ENCODE measurements at places on chromosomes 4 and X.
A peak's percentile ranks its signal among the peaks of the same experiment; 100 is the strongest.

DNA sequence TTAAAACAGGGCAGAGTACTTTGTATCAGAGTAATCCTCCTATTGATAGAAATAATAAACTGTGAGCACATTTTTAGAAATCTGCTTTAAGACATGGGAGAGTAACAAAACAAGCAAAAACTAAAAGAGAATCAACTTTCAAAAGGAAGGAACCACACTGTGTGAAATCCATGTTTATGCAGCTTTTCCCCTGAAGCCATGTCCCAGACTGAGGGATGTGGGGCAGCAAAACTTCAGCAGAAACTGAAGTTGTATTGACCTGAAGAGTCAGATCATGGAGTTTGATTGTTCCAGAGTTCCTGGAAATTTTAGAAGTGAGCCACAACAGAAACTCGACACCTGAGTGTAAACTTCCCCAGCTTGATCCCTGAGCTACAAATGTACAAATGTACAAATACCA is 53.2 kb downstream of the COMMD8 start:
- no peak for DNase-seq

DNA sequence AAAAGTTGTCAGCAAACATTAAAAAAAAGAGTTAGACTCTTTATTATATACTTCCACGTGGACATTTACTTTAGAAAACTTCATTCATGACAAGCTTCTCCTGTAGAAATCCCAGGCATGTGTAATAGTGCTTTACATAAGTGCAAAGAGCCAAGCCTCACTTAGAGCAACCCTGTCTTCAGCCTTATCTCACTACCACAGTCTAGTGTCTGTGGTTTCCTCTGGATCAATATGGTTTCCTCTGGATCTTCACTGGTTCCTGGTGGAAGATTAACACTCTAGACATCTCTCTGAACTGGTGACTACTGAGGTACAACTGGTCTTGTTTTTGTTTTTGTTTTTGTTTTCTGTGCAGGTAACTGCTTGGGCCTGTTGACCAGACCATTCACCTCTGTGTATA is 18.4 kb upstream of the ARMCX5 start:
- no peak for DNase-seq

DNA sequence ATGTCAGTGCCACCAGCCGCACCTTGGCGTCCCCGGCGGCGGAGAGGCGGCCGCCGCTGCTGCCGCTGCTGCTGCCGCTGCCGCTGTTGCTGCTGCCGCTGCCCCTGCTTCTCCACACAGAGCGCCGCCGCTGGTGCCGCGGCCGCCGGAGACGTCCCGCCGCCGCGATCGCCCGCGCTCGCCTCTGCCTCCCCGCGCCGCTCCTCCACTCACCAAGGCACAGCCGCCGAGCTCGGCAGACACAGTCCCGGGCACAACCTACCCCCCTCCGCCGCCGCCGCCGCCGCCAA is at the start of gene PPP3CA:
PPP3CA (minus strand) TSS at position 260 of the 290 bp plus-strand sequence.
- no peak for DNase-seq

- no peak for DNase-seq
Measured at GRCh38 chrX:26442340-26442739, 226.4 kb downstream of the MAGEB5 start.

DNA sequence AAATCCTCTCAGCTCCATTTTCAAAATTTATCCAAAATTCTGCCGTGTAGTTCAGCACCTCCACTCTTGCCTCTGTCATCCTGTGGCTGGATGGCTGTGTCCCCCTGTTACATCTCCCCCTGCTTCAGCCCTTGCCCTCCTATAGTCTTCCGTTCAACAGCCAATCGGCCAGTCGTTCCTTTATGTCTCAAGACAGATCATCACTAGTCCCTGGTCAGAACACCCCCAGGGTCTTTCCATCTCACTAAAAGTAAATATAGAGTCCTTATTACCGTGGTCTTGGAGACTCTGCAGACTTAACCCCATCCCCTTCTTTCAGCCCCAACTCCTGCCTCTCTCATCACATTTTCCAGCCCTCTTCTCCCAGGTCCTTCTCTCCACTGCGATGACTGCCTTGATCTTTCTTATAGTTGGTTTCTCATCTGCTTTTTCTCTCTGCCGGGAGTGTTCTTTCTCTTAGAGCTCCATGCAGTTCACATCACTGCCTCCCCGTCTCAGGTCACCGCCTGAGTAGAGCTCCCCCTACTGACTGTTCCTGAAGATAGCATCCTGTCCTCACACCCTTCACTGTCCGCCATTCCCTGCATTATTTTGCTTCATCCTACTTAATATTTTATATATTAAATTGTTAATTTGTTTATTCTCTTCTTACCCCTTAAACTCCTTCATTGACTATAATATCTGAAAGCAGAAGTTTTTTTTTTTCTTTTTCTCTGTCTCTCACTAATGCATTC is 736.9 kb upstream of the MAGEB2 start:
- DNase-seq = peak; percentile 46

GRCh38 chr4:38715050-38715449 is 51.1 kb downstream of the KLF3 start:
- DNase-seq = no peak

DNA sequence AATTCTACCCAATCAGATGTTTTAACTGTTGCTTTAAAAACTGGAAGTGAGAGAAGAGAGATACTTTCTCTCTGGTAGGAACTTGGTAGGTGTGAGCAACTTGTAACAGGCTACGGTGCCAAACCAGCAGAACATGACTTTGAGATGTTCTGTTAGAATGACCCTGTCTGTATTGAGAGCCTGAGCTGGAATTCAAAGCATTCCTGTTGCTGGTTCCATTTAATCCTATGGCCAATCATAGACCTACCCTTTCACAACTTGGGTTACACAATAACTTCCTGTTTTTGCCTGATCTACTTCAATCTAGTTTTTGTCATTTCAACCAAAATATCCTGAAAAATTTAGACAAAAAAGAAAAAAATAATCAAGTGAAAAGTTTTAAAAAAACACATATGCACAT is 1.7 kb upstream of the PRRG1 start:
- DNase-seq = no peak

GRCh38 chr4:47451657-47452056 is 11.8 kb downstream of the COMMD8 start:
- DNase-seq = no peak

DNA sequence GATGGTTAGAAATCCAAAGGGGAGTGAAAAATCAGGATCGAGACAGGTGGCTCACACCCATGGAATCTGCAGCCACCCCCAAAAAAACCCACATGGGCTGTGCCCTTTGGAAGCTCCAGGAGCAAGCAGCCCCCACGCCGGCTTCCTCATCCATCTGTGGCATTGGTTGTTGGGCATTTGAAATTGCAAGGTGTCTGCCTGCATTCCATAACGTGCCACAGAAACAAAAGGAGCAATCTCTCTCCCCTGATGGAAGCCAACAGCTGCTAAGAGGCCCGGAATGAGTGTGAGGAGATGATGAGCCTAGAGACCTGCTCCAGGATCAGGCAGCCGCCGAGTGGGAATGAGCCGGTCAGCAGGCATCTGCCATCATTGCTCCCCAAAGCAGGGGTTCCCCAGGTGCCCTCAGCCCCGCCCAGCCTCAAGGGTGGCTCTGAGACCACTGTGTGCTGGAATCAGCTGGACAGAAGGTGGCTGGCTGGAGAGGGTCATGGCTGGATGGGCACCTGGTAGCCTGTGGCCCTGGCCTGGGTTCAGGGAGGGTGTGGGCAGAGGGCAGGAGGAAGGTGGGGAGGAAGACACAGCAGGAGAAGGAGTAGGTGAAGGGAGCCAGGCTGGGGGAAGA is 113.2 kb downstream of the CRLF2 start:
- no peak for DNase-seq

DNA sequence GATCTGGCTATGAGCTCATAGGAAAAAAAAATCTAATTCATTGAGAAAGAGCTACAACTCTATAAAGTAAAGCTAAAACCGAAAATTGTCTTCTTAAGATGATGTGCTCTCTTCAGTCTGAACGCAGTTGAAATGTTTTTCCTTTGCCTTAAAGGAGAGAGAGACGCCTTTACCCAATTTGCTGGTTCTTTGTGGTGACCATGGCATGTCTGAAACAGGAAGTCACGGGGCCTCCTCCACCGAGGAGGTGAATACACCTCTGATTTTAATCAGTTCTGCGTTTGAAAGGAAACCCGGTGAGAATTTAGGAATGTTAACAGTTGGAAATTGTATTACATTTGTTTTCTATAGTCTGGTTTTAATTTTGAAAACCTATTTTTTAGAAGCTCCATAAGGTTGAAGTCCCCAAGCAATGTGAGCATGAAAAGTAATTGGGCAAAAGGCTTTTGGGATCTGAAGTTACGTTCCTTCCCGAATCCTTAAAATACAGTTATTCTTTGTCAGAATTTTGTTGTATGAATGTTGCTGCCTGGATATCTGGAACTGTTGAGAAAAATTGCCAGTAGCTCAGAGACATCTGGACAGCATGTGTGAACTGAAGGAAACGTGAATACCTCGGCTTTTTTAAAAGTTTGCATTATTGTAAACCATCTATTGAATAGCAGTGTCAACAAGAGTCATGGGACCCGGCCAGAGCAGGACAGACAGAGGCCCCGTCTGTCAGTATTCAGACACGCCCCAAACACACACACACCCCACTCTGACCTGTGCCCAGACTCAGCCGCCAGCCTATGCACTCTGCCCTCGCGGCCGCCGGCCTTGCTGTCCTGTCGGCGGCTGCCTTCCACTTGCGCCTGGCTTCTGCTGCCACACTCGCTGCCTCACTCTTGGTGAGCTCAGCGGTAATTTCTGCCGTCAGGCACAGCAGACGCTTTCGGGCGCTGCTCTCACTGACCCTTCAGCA is 9.9 kb downstream of the PIGG start:
- no peak for DNase-seq

DNA sequence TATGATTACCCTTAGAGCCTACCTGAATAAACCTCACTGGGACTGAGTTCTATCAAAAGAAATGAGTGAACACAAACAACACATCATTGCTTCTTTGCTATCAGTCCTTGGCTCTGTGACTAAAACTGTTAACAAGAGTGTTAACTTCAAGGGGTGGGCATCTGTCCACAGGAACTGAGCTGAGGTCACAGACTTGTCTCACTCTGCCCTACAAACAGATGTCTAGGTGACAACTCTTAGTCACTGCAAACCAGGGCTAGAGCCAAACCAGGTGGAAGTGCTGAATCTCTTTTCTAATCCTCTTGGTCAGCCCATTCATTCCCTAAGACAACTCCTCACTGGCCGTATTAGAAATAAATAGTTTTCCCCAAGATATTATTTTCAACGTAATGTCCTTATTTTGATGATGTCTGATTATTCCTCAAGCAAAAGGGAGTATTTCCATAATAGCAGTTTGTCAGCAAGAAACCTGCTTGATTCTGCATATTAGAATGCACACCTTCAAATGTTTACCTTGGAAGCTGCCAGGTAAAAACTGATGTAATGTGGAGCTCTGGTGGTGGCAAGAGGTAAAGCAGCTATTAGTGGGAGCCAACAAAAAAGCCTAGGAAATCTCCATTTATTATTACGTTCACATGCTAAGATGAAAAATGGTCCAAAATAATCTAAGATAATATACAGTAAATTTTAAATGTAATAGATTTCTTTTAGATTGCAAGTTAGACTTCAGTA is 4.0 kb downstream of the COL25A1 start:
- no peak for DNase-seq

GRCh38 chr4:5747738-5748375 is 36.9 kb downstream of the EVC start:
- DNase-seq = no peak

DNA sequence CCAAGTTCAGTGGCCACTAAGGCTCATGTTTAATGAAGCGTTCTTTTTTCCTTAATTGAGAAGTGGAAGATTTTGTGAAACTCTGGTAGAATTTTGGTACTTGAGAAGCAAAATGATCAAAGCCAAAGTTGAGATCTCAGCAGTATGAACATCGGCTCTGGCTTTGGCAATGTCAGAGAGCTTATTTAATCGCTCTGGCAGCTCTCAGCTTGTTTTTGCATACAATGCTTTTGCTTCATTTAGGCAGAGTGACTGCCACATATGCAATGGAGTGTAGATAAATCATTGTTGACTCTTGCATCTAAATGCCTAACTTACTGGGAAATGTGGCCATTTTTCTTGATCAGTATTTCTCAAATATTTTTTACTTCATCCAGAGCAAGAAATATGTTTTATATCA is 135.7 kb downstream of the AASDH start:
- DNase-seq = no peak

- no peak for DNase-seq
Measured at GRCh38 chr4:155383541-155383940, 6.8 kb upstream of the MAP9 start.

DNA sequence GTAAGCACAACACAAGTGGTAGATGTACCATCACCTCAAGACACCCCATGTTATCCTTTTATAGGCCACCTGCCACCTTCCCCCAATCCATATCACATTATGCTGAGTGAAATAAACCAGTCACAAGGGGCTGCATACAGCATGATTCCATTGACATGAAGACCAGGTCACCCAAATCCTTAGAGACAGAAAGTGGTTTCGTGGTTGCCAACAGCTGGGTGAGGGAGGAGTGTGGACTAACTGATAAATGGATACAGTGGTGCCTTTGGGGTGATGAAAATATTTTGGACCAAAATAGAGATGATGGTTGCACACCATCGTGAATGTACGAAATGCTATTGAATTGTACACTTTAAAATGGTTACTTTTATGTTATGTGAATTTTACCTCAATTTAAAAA is 65.7 kb upstream of the DMD start:
- no peak for DNase-seq

- no peak for DNase-seq
Measured at GRCh38 chrX:143082537-143082936, 56.8 kb downstream of the SPANXN4 start.

GRCh38 chr4:38872620-38873019 is 5.0 kb downstream of the FAM114A1 start:
- no peak for DNase-seq

DNA sequence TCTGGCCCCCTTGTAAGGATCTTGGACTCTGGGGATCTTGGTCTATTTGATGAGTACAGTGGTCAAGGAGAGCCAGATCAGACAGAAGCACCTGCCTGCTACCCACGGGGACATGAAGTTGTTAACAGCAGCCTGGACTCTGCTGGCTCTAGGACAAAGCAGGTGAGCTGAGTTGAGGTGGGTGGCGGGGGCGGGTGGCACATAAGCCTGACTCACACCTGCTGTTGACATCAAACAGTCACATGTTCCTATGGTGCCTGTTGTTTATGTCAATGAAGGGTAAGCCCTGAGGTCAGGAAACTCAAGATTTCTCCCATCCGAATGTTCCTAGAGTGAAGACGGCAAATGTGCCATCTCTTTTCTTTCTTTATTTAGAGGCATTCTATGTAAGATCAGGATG is 50.1 kb upstream of the CLNK start:
- no peak for DNase-seq

- no peak for DNase-seq
Measured at GRCh38 chr4:40564004-40564403, 65.7 kb downstream of the RBM47 start.

DNA sequence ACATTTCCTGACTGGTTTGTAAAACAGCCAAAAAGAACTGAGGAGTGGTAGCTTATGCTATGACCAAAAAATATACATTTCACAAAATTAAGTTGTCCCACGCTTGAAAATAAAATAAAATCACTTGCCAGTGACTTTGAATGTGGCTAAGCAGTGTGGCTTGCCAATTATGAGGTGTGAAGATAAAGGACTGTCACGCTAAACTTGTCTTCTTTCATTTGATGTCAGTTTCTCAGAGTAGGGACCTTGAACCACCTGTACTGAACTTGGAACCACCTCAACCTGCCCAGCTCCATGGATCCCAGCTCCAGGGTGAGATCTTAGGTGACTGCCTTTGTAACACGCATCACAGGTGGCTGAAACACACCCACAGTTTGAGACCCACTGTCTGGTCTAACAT is 113.7 kb upstream of the TBL1X start:
- DNase-seq = no peak

GRCh38 chrX:134469486-134469885 is 9.5 kb downstream of the HPRT1 start:
- DNase-seq = no peak
